ENCODE measurements at places on chromosomes 3 and 15.

DNA sequence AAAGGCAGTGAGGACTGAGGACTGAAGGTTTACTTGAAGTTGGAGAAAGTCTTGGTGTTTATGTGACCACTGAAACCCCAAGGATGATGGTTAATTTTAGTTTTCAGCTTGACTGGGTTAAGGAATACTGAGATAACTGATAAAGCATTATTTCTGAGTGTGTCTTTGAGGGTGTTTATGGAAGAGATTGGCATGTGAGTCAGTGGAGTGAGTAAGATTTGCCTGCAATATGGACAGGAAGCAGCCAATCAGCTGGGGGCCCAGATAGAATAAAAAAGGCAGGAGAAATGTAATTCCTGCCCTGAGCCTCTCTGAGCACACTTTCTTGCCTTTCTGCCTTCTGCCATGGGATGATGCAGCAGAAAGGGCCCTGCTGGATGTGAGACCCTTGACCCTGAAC lies 92.4 kb downstream of the KBTBD8 start:
- DNase-seq = peak; percentile 72

DNA sequence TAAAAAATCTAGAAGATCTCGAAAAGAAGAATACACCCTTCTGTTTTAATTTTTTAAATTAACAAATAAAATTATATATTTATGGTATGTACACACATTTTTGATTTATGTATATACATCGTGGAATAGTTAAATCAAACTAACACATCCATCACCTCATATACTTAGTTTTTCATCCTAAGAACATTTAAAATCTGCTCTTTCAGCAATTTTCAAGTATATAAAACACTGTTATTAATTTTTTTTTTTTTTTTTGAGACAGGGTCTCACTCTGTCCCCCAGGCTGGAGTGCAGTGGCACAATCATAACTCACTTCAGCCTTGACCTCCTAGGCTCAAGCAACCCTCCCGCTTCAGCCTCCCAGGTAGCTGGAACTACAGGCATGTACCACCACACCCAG lies 32.8 kb upstream of the ACAP2 start:
- no peak for DNase-seq

DNA sequence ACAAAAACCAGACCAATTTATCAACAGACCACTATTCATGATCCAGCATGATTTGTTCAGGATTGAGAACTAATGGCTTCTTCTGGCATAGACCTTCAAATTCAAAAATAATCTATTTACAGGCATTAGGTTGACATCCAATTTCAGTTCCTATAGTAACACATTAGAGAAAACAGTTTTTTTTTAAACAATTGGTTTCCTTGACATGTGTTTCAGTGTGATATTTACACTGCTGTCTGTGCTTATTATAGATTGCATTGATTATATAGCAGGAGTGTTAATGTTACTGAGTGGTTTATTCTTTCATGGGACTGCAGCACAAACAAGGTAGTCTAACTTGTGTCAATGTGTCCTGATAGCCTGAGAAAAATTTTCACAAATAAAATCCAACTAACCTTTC lies 579.3 kb downstream of the PLOD2 start:
- DNase-seq = no peak

DNA sequence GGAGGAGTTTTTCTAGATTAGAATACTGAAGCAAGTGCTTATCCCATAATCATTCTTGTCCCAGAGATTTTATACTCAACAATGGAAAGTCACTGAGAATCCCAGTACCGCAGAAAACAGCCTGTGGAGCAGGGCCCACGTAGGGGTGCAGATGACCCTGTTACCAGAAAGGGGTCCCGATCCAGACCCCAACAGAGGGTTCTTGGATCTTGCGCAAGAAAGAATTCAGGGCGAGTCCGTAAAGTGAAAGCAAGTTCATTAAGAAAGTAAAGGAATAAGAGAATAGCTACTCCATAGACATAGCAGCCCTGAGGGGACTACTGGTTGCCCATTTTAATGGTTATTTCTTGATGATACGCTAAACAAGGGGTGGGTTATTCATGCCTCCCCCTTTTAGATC lies 2.6 kb downstream of the GCNT3 start:
- no peak for DNase-seq

GRCh38 chr3:143644370-143645089 lies 203.7 kb downstream of the SLC9A9 start:
- DNase-seq = peak; percentile 67

- no peak for DNase-seq
These were observed 64.7 kb upstream of the ARL6 start for GRCh38 chr3:97699889-97700288.

GRCh38 chr15:78469031-78469430 lies 31.0 kb downstream of the IREB2 start:
- DNase-seq = no peak

DNA sequence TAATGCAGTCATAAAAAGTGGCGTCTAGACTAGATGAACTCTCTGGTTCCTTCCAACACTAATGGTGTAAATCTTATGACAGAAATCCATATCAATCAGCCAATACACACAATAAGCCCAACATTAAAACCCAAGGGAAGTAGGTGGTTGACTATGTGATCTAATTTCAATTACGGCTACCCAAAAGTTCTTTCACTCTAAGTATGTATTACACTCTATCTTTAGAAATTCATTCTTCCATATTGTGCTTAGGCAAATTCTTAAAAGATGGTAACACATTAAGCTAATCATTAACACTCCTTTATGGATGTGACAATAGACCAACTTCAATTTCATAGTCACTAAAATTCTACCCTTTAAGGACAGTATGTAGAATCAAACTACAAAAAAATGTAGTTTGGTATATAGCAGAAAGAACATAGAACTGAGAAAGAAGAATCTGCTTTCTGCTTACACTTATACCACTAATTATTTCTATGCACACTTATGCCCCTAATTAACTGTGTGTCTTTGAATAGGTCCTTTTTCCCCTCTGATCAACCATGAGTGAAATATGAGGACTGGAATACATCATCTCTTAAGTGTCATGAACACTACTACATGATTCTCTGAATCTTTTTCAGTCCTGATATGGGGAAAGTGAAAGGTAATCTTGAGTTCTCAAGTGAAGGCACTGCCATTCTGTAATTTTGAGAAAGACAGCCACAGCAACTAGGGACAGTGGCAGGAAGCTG lies 557.6 kb downstream of the IGSF11 start:
- DNase-seq = no peak

DNA sequence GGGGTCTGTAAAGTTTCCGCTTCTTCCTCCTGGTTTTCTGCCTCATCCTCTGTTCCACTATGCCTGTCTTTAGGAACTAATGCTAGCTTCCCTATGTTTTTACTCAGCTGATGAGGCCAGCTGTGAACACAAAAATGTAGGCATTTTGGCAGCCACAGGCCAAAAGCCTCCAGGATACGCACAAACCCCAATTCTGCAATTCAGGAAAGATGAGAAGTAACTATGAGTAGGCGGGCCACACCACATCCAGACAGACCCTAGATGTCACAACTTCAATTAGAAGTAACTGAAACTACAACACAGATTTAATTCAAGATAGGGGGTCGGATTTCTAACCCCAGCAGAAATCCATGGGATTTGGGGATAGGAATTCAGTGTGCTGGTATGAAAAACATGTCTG lies 11.9 kb downstream of the CA12 start:
- no peak for DNase-seq

DNA sequence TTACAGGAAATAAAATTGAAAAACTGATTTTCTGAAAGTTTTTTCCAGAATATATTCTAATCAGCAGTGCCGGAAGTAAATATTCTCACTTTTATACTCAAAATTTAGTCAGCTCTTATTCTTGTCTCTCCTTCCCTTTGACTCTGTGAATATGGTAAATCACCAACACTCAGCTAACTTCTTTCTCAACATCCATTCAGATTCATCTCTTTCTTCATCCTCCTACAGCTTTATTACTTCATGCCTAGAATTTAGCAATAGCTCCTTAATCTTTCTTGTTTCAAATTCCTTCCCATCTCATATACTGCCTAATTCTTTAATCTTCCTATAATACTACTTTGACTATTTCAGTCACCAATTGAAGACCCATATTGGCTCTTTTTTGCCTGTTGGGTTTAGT lies 67.9 kb downstream of the FGF7 start:
- DNase-seq = no peak

- DNase-seq = no peak
These were observed 215.3 kb downstream of the CPNE4 start for GRCh38 chr3:131819381-131820055.

GRCh38 chr3:123344175-123344906 lies 104.5 kb downstream of the ADCY5 start:
- DNase-seq = peak; percentile 68

- no peak for DNase-seq
These were observed 56.7 kb upstream of the NUDT16 start for GRCh38 chr3:131324923-131325322.

- DNase-seq = no peak
These were observed 984 bp downstream of the RNU6-1 start for GRCh38 chr15:67838789-67839332.

DNA sequence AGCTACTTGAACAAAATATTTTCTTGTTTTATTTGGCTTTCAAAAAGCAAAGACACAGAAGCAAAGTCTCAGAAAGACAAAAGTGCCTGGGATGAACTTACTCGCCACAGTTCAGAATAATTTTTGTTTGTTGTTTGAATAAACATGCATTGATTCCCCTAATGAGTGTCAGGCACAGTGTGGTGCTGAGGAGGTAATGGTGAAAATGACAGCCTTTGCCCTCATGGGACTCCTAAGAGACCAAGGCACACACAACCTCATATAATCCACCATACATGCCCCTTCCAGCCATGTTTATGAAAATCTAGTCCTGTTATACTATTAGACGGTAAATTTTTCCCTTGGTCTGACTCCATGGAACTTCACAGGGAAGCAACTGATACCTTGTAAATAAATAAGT lies 2.5 kb downstream of the GOLIM4 start:
- no peak for DNase-seq

GRCh38 chr3:156892701-156893100 lies 66.5 kb downstream of the LEKR1 start:
- peak; percentile 9 for DNase-seq

DNA sequence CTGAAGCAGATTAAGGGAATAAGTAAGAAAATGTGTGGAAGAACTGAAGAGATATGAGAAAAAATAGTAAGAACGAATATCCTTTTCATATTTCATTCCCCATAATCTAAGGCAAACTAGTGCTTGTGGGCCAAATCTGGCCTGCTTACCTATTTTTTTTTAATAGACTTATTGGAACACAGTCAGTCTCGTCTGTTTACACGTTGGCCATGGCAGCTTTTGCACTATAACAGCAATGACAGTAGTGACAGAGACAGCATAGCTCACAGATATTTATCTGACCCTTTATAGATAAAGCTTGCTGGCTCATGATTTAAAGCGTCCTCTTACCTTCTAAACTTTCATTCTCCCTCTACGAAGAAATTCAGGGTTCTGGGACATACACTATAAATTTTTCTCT lies 50.0 kb upstream of the CDAN1 start:
- DNase-seq = no peak

DNA sequence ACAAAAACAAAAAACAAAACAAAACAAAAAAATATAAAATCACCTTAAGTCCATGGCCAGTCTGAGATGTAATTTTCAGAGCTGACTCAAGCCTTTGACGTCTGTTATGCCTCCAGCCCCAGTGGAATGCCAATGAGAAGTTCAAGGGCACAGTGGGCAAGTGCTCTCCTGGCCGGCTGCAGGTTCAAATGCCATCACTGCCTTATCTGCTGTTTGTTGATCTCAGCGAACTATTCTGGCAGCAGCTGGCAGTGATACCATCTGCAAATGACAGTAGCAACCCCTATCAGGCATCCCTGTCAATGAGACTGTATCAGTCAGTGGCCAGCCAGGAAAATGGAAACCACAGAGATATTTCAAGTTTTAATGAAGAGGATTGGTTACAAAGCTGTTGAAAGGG lies 10.8 kb upstream of the PDE8A start:
- DNase-seq = no peak

- DNase-seq = no peak
These were observed 2.6 kb downstream of the GNAI2 start for GRCh38 chr3:50238549-50239026.

- no peak for DNase-seq
These were observed 70.8 kb downstream of the USP13 start for GRCh38 chr3:179723617-179724016.

DNA sequence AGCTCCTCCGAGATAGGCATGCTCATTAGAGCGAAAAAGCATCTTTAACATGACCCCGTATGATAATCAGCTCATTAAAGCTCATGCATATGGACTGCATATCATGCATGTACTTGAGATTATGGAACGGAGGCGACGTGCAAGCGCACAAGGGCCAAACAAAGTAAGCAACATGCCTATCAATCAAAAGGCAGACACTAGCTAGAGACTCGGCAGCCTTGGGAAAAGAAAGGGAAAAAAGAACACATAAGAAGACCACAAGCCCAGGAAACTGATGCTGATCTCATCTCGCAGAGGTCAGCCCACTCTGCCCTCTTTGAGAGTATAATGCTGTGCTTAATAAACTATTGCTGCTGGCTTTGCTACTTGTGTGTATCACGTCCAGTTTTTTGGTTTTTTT lies 2.6 kb upstream of the ACOX2 start:
- DNase-seq = no peak

DNA sequence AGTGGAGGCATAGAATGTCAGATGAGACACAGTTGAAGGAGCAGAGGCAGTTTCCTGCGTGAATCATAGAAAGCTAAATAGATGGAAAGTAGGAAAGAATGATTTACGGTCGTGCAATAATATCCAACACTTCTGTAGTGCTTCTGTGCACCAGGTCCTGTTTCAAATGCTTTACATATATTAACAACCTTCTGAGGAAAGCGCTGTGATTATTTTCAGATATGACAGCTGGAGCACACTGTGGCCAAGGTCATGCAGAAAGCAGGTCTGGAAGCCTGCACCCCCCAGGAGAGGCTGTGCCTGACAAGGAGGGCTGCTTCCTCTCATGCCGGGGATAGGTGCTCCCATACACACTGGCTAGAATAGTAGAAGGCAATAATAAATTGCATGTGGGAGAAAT lies 104.5 kb downstream of the CHRNA7 start:
- DNase-seq = no peak

DNA sequence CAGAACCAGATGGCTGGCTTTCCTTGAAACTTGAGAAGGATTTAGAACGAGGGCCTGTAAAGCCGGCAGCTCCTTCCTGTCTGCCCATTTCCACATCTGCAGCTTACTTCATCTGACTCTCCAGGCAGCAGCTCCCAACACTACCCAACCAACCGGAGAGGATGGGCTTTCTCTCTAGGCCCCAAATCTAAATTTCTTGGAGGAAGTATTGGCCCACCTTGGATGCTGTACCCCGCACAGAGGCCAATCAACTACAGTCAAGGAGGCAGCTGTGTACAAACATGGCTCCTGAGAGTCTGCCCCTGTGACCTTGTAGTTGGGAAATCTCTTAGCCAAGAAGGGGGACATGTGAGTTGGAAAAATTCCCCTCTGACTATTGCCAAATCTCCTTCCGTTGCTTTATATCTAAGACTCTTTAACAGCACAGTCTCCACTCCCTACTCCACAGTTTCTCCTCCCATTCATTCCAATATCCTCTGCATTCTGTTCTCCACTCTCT lies 8.0 kb upstream of the ACAP2 start:
- DNase-seq = peak; percentile 63

- DNase-seq = no peak
These were observed 50.8 kb upstream of the PLAAT1 start for GRCh38 chr3:193190146-193190786.
